Activated CD4-positive, alpha-beta T cell treated with anti-CD3 and anti-CD28 coated beads, Interleukin-2, amount 50 U/mL, for 24 hours (primary cell): ENCODE measurements at places on chromosomes 1 and 21.

GRCh38 chr1:152502496-152503180 lies 8.0 kb upstream of the LCE5A start:
- DNase-seq = no peak

DNA sequence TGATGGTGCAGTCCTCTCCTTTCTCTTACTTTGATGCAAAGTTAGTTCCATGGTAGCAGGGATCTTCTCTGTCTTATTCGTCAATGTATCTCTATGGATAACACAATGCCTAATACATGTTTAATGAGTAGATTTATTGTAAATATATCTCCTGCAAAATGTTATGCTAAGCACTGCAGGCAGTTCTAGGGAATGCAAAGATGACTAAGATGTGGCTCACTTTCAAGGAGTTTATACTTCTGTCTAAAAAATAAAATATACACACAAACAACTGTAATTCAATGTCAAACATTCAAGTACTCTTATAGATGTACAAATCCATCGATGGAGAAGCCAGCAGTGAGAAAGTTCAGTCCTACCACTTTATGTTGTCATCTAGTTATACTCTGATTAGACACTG lies 194.3 kb downstream of the KCTD3 start:
- no peak for DNase-seq

- no peak for DNase-seq
Measured at GRCh38 chr1:229553621-229554130, 4.8 kb downstream of the ABCB10 start.

DNA sequence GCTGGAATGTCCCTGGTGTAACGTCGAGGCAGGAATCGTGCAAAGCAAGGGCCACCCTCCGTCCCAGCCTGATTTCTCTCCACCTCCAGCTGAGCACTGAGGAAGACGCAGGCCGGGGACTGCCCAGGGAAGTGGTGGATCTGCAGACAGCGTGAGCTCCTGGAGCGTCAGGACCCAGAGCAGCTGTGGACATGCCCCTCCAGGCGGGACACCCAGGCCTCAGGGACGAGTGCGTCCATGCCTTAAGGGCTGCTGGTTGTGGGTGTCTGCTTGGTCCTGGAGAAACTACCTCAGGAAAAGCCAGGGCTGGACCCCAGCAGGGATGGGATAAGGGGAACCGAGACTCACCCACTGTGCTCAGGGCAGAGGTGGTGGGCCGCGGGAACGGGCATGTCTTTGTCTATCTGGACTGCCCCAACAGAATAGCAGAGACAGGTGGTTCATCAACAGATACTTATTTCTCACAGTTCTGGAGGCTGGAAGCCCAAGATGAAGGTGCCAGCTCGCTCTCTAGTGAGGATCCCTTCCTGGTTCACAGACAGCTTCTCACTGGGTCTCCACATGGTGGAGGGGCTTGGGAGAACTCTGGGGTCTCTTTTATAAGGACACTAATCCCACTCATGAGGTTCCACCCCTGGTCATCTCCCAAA lies 5.8 kb upstream of the MMEL1 start:
- DNase-seq = no peak

DNA sequence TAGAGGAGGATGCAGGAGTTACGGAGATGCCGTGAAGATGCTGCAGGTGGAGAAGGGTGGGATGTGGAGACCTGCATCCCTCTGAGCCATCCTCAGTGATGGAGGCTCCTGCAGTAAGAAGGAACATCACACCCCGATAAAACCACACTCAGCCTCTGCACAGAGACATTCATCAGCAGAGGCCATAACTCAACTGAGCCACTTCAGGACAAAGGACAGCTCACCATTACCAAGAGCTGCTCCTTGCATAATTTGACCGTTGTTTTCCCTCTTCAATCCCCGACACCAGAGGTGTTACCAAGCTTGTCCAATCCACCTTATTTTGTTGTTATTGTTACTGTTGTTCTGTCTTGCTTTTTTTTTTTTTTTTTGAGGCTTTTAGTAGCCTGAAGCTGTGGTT lies 543.9 kb downstream of the AJAP1 start:
- DNase-seq = no peak

GRCh38 chr1:231983588-231984193 lies 357.1 kb downstream of the DISC1 start:
- no peak for DNase-seq

- no peak for DNase-seq
Measured at GRCh38 chr1:67618285-67619018, 66.5 kb upstream of the GADD45A start.

DNA sequence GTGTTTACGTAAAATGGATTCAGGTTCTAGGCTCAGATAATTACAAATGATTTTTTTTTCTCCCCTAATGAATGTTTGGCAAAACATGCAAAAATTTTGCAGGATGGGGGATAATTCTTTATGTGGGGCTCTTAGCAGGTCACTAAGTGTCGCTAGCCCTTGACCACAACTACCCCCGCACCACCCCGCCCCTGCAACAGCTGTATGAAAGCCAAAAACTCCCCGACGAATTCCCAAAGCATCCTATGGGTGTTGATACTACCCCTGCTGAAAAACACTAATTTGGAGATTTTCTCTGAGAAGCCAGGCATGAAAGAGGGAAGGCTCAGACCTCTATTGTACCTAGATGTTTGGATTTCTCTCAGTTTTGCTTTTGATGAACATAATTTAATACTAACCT lies 243.0 kb downstream of the TRABD2B start:
- DNase-seq = no peak

- no peak for DNase-seq
Measured at GRCh38 chr1:194445244-194445643, 1258.8 kb upstream of the B3GALT2 start.

DNA sequence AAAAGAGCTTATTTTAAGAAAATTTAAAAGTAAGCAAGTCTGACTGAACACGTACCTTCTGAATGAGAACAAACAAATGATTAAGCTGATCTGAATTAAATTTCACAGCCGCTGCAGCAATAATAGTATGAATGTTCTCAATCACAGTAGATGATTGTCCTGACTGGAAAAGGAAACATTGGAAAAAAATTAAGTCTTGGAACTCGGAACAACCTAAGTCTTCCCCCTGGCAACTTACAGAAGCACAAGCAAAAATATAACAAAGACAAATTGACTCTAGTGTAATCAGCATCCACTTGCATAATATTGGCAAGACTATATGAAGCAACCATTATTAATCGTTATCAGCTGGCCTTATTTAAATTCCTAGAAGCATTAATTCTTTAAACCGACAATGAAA lies 60.5 kb downstream of the USP24 start:
- no peak for DNase-seq

- no peak for DNase-seq
Measured at GRCh38 chr1:36705629-36706028, 222.9 kb upstream of the CSF3R start.

- no peak for DNase-seq
Measured at GRCh38 chr1:221148660-221149059, 269.4 kb downstream of the HLX start.

DNA sequence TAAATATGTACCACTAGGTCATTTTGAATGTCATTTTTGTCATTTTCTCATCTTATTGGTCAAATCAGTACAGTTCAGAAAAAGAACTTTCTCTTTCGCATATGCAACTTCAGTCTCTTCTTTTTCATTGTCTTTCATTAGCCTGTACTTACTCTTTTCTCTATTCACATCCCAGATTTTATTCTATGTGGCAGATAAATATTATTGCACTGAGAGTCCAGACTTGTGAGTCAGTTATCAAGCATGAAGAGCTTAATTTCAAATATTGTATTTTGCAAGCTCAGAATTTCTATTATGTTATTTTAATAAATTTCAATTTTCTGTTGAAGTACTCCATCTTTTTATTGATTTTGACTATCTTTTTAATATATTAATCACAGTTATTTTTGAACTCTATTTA lies 105.2 kb upstream of the PALMD start:
- DNase-seq = no peak

GRCh38 chr1:213266983-213267772 lies 216.1 kb downstream of the RPS6KC1 start:
- no peak for DNase-seq

- DNase-seq = no peak
Measured at GRCh38 chr1:24392982-24393650, 20.5 kb downstream of the STPG1 start.

GRCh38 chr1:173248247-173248940 lies 41.3 kb upstream of the TNFSF4 start:
- DNase-seq = no peak

- no peak for DNase-seq
Measured at GRCh38 chr1:202018468-202019234, 8.3 kb downstream of the ELF3 start.

- no peak for DNase-seq
Measured at GRCh38 chr21:45847870-45848269, 133.7 kb upstream of the COL6A1 start.
